Natural killer cell treated with Interleukin-12 subunit alpha and Interleukin-12 subunit beta and Interleukin-15 and Interleukin-18, amount 100 ng/mL, for 72 hours (primary cell): ENCODE measurements at places on chromosomes 16 and 17. TPM values are rescaled to one million over a fixed set of nuclear protein-coding genes. Genes with fewer than 3 reads are reported as not detected.

Gene NETO2
- 18.2 TPM for total RNA-seq

Gene SMPD3
- total RNA-seq = 1.9 TPM

Gene DBNDD1
- not detected for total RNA-seq

Gene SRCIN1
- 0.05 TPM for total RNA-seq

Gene CCT6B
- 1.9 TPM for total RNA-seq

Gene ERI2
- 22.8 TPM for total RNA-seq

Gene KRT222
- total RNA-seq = not detected

Gene MT1G
- total RNA-seq = 3.3 TPM

Gene MMP15
- total RNA-seq = not detected

Gene PPP1R1B
- total RNA-seq = not detected

Gene HOXB2
- total RNA-seq = 30.0 TPM

Gene PTGES3L
- total RNA-seq = 1.3 TPM

Gene MYH13
- total RNA-seq = not detected

Gene C17orf107
- 2.3 TPM for total RNA-seq

Gene MLKL
- total RNA-seq = 17.1 TPM

Gene CES2
- 36.7 TPM for total RNA-seq

Gene GPR139
- not detected for total RNA-seq

Gene GAN
- total RNA-seq = 11.0 TPM

Gene LITAFD
- total RNA-seq = not detected

Gene HASPIN
- 64.6 TPM for total RNA-seq

Gene CCL14
- total RNA-seq = not detected

Gene TEX19
- total RNA-seq = not detected

Gene RAB34
- total RNA-seq = 25.7 TPM

Gene OR4D1
- 0.25 TPM for total RNA-seq

Gene IRX5
- total RNA-seq = not detected

Gene CES4A
- total RNA-seq = 8.2 TPM

Gene TMEM106A
- total RNA-seq = 31.5 TPM

Gene KRT33A
- total RNA-seq = not detected

Gene AFMID
- total RNA-seq = 17.0 TPM

Gene SCIMP
- 0.17 TPM for total RNA-seq

Gene VTN
- total RNA-seq = 1.3 TPM

Gene DNAAF8
- total RNA-seq = not detected

Gene PYDC1
- not detected for total RNA-seq

Gene ABCA10
- 4.7 TPM for total RNA-seq

Gene CENPX
- total RNA-seq = 174 TPM

Gene TPSB2
- not detected for total RNA-seq

Gene THAP11
- total RNA-seq = 30.5 TPM

Gene SKAP1
- total RNA-seq = 40.9 TPM

Gene TLCD2
- total RNA-seq = 0.17 TPM

Gene HP
- not detected for total RNA-seq
